ENCODE measurements at places on chromosomes 11 and 22.

DNA sequence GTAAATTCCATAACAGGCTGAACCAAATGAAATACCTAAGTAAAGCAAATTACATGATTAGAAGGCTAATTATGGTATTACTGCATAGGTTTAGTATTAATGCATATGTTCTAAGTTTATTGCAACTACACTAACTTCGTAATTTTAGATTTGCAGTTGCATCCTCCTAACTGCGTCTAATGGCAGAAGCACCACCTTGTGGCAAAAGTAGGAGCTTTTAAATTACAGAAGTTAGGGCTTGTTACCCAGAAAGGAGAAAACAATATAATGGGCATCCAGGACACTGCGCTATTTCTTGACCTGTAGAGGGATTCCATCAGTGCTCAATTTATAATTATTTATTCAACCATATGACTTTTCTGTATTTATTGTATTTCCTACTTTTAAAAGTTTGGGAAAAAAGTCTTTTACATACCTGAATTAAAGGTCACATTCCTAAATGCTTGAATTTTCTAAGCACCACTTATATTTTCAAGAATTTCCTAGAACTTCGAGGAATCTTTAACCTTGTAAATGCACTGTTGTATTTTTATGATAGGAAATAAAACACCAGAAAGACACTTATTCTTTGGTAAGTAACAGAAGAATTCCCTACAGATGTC is 16.3 kb upstream of the GPR83 start:
- DNase-seq, result no peak

DNA sequence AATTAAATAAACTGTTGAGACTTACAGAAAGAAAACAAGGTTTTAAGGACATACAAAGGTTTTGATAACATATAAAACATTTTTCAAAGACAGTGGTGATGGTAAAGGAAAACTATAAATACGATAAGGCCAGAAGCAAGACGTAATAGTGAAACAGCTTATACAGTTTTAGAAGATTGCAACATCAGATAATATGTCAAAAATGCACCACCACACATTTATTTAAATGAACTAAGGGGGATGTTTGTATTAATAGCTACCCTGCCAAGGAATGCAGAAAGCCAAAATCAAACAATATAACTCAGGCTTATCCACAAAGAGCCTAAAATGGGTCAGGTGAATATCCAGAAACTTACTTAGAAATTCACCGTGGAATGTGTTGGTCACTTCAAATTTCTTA is 981.6 kb upstream of the FAT3 start:
- no peak for DNase-seq

GRCh38 chr11:22163394-22163797 is 29.5 kb upstream of the ANO5 start:
- DNase-seq, result no peak

- no peak for DNase-seq
Observed at GRCh38 chr11:12260731-12261521, 116.4 kb upstream of the PARVA start.

DNA sequence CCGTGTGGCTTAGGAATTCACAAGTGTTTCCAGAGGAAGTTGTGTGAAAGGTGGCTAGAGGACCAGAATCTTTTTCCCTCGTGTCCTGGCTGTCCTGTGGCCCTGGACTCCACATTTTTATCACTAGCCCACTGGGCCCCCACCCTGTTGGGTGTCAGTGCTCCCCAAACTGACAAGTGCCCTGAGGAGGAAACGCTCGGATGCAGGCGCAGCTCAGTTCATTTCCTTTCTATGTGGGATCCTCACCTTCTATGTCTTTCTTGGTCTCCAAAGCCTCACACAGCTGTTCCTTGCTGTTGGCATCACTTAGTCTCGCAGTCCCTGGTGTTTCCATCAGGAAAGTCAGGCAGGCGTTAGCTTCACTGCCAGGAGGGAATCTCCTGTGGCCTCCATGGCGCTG is 68.0 kb upstream of the KCNQ1OT1 start:
- peak; percentile 34 for DNase-seq

DNA sequence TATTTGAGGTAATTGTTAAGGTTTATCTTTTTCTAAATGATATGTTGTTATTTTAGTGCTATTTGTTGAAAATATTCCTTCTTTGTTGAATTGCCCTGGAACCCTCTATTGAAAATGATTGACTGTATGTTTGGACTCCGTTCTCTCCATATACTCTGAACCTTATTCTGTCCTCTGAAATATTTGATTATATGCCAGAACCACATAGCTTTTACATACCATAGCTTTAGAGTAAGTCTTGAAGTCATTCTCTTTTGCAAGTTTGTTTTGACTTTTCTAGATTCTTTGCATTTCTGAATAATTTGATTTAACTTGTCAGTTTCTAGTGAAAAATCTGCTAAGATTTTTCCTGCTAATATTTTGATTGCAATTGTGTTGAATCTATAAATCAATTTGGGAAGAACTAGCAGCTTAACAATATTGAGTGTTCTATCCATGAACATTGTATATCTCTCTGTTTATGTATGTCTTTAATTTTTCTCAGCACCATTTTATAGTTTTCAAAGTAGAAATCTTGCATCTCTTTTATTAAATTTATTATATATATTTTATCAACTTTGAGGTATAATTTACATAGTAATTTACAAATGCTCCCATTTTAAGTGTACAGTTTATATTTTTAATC is 51.7 kb upstream of the PITPNB start:
- DNase-seq, result no peak

DNA sequence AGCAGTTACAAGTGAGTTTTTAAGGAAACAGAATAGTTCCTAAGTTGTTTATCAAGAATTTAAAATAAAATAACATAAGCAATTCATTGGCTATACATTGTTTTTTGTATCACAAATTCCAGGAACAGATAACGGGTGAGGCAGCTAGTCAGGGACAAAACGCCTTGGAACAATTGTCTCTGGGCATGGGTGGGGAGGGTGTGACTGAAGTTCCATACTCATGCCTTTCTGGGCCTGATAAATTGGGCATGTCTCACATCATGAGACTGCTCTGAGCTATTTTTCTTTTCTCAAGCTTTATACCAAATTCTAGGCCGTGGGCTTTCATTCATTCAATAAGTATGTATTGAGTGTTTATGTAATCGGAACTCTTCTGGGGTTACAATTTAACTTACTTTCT is 21.6 kb downstream of the FOLR3 start:
- DNase-seq, result no peak

DNA sequence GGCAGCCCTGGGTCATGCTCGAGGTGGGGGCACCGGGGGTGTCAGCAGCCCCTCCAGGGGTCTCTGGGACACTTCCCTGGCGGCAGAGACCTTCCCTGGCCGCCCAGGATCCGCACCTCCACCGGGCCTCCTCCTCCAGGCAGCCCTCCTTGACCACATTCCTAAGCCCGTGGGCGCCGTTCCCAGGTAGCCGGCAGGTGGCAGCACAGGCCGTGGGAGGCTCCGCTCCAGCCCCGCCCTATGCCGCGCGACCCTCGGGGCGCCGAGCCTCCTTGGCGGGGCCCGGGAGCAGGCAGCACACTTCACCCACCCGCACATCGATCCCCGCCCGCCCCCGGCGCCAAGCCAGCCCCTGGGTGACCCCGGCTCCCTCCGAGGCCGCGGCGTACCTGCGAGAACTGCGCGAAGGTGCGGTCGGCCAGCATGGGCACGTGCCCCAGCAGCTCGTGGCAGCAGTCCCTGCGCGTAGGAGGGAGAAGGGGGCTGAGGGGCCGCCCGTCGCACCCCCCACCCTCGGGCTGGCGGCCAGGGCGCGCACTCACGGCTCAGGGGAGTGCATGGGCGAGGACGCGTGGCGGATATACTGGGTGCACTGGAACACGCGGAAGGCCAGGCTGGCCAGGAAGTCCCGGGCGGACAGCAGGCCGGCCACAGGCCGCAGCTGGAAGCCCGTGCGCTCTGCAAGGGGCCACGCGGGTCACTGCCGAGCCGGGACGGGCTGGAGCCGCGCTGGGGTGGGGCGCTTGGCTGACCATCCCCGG is 5.3 kb upstream of the INS start:
- DNase-seq, result peak; percentile 65

DNA sequence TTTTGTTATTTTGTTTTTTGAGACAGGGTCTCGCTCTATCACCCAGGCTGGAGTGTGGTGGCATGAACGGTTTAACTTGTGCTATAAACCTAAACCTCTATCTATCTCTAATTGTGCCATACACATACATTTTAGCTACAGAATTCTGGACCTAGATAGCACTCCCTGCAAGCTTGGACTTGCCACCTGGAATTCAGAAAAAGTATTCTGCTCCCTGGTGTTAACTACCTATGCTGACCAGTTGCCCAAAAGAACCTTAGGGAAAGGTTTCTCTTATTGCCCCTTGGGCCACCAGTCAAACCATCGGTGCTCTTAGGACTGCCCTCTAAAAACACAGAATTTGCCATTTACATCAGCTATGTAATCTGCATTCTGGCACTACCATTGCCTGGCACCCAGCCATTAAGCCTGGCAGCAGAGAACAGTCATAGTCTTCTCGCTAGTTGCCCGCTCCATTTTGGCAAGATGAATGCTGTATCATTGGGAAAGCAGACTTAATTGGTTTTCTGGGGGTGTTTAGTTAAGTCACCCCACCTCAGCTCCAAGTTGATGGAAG is 55.3 kb downstream of the ETS1 start:
- DNase-seq, result no peak

- DNase-seq, result no peak
Observed at GRCh38 chr11:129300099-129300498, 75.5 kb upstream of the BARX2 start.

Data from right forelimb (tissue), 1 donor.